ENCODE measurements at places on chromosomes 6 and 20.

- no peak for DNase-seq
These were observed 184.2 kb upstream of the BMP2 start for GRCh38 chr20:6583134-6583738.

- no peak for DNase-seq
These were observed 74.3 kb downstream of the LAMP5 start for GRCh38 chr20:9588706-9589105.

DNA sequence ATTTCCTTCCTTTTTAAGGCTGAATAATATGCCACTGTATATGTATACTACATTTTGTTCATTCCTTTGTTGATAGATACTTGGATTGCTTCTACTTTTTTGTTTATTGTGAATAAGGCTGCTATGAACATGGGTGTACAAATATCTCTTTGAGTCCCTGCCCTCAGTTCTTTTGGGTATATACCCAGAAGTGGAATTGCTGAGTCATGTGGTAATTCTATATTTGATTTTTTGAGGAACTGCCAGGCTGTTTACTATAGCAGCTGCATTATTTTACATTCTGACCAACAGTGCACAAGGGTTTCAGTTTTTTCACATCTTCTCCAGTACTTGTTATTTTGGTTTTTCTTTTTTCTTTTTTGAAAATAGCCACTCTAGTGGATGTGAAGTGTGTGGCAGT lies 34.1 kb downstream of the CDS2 start:
- DNase-seq, result no peak

DNA sequence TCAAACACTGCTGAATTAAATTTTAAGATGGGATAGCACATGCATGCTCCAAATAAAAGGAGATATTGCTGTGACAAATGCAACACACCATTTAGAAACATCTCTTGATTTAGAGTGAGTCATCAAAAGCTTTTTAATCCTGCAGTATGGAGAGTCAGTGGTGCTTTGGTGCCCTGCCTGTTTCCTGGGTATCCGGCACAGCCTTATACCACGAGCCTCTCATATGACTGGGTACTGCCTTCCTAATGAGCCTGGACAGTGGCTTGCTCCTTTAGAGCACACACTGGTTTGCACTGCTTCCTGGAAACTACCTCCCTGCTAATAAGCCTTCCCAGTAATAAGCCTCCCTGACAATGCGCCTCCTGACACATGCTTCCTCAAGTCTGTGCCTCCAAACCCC lies 65.3 kb upstream of the KCNK16 start:
- no peak for DNase-seq

DNA sequence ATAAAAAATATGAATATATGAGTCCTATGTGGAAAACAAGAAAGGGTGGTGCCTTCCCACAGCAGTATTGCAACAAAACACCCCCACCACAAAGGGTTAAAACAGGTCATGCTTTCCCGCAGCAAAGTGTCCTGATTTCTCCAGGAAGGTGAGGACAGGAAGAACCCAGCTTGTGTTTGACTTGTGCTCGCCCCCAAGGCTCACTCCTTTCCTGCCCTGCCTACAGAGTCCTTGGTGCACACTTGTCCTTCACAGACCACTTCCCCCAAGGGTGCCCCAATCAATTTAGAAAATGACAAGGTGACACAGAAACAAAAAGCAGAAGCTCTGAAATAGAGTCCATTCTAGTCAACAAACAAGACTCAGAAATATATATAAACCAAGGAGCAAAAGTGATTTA lies 237.4 kb downstream of the PTPRK start:
- no peak for DNase-seq

DNA sequence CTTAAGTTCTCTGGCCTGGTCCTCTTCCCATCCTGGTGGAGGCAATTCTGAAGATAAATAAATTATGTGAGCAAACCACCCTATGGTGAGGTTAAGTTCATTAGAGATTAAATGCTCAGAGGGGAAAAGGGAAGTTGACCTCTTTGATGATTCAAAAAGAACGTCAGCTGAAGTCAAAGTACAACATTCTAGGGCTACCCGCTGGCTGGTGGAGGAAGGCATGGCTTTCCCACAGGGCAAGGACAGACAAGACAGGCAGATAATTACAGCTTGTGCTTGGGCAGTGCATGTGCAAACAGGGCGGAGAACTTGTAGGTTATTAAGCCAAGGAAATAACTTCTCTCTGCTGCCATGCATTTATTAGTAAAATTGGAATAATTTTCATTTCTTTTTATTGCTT lies 91.0 kb upstream of the SLC24A3 start:
- DNase-seq, result no peak

GRCh38 chr6:42369568-42369967 lies 82.2 kb downstream of the TRERF1 start:
- no peak for DNase-seq

- no peak for DNase-seq
These were observed 156.9 kb downstream of the INSM1 start for GRCh38 chr20:20524756-20525155.

DNA sequence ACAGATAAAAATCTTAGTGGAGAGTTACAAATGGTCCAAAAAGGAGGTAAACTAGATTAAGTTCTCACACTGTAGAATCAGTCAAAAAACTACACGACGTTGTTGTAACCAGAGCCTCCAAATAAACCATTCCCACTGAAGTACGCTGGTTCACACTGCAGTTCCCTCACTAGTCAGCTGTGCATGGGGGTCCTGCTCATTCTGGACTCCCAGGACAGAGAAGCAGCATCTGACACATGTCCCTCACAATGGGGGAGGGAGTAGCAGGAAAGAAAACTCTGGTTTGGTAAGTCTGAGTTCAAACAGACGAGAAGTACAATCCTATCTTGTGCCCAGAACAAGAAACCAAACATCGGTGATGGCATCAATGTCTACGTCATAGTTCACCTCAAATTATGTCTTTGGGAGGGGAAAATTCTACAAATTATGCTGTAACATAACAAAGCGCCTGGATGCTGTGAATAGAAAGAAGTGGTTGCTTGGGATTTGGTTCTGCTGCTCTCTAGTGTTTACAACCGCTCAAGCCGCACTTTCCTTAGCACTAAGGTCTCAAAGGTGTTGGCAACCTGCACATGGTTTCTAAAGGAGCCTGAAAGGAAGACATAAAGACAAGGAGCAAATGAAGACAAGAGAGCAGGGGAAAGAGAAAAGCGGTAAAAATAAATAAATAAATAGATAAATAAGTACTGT lies 208.0 kb downstream of the GMDS start:
- no peak for DNase-seq

DNA sequence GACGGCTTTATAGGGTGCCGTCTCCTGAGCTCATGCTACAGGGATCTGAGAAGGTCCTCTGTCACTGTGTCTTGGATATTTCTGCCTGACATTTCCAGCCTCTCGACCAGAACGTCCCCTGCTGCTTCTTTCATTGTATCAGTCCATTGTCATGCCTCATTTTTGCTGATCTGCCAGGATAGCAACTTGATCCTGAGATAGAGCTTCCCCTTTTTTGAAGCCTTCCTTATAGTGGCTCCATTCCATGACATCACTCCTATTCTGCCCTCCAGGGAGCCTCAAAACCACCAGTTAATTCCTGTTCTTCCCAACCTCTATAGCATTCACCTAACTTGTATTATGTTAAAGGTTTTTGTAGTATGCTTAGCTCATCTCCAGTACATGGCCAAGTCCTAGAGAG lies 431.8 kb upstream of the NOX3 start:
- DNase-seq, result no peak

GRCh38 chr6:31763619-31763940 lies 1.1 kb downstream of the SAPCD1 start:
- no peak for DNase-seq

GRCh38 chr6:2396846-2397630 lies 151.6 kb upstream of the GMDS start:
- DNase-seq, result no peak

DNA sequence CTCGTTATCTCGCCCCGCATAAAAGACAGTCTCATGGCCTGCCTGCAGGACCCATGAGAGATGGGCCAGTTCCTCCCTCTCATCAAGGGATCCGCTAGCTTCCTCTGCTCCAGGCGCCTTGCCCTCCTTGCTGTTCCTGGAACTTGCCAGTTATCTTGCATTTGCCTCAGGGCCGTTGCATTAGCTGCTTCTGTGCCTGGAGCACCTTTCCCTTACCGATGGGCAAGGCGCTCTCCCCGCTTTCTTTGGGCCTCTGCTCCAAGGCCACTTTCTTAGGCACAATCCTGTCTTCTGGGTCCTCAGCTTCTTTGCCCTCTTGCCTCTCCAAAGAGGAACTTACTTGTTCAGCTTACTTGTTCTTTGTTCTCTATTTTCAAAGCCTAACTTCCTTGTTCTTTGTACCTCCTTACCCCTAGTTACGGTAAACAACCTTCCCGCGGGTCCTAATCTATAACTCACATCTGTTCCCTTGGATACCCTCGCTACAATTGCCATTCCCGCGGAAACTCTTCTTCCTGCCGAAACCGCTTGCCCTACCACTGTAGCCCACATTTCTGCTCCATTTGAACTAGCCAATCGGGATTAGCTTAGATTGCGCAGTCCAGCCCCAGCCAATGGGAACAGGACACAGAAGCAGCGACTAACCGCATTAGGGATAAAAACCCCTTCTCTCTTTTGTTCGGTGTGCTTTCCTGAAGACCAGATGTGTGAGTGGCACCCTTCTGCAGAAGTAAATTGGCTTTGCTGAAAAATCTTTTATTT lies 887 bp upstream of the NSFL1C start:
- no peak for DNase-seq

- no peak for DNase-seq
These were observed 11.6 kb upstream of the HSP90AB1 start for GRCh38 chr6:44235269-44235668.

- no peak for DNase-seq
These were observed 19.0 kb upstream of the PTPN1 start for GRCh38 chr20:50491168-50491567.

GRCh38 chr20:19916531-19917485 lies 100.4 kb upstream of the NAA20 start:
- no peak for DNase-seq

GRCh38 chr6:165599596-165600487 lies 63.2 kb downstream of the PDE10A start:
- DNase-seq, result no peak

- peak; percentile 15 for DNase-seq
These were observed 20.3 kb downstream of the TTBK1 start for GRCh38 chr6:43263314-43264178.

DNA sequence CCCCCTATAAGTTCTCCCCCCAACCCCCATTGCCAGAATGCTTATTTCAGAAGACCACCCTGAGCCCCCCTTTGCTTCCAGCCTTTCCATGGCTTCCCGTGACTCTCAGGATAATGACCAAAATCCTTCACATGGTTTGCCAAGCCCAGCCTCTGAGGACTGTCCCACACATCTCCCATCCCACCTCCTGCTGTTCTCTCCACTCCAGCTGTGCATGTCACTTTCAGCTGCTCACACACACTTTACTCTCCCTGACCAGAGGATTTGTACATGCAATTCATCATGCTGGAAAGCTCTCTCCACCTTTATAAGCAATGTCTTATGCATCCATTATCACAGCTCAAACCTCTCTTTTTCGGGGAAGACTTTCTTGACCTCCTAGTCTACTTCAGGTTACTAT lies 164.2 kb downstream of the PRL start:
- DNase-seq, result no peak

DNA sequence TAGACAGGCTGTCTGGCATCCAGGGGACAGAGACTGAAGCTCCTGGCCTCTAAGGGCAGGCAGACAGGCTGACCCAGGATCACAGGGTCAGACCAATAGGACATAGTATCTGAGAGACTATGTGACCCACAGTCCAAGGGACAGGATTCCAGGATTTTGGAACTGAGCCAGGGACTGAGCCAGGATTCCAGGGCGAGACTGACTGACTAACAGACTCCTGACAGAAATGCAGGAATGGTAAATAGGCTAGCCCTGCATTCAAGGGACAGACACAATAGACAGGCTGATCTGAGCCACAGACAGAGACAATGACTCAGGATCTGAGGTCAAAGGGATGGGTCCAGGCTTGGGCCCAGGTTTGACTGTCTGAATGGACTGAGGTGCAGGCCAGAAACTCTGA lies 19.8 kb downstream of the XKR7 start:
- DNase-seq, result no peak

DNA sequence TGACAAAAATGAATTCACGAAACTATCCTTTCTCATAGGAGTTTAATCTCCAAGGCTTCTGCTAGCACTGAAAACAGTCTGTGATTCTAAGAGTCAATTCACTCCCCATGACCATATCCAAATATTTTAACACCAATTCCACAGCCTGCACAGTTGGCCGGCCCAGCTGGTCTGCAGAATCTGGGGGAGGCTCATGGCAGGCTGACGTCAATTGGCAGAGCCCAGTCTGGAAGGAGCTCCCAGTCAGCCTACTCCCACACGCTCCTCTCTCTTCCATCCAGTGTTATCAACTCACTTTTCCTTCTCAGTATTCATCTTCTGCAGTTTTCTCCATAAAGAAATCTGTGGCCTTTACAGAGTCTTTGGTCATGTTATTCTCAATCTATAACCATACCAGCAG lies 111.0 kb downstream of the TBXT start:
- no peak for DNase-seq

Data from activated naive CD4-positive, alpha-beta T cell (primary cell).